ENCODE measurements at places on chromosomes 1 and 21.

DNA sequence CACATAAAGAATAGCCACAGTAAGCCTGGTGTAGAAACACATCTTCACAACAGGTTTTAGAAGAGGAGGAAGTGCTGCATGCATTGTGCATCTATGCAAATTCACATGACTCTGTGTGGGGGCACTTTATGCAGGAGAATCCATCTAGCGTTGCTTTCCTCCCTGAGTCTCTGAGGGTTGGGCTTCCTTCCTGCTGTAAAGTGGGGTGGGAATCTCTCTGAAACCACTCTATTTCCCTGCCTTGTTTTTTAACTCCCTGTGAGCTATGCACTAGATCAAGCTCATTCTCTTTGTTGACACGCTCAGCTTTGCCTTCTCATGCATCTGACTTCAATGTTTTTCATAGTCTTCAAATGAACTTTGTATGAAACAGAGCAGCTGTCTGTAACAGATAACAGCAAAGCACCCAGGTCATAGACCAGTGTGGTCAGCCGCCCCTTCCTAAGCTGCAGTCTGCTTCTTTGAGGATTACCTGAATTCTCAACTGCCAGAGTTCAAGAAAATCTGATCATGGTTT lies 102.7 kb upstream of the DPH5 start:
- peak; percentile 47 for DNase-seq

- DNase-seq: no peak
These were observed 34.9 kb upstream of the PLA2G5 start for GRCh38 chr1:20035114-20035513.

GRCh38 chr1:162323023-162323422 lies 53.6 kb downstream of the SPATA46 start:
- no peak for DNase-seq

DNA sequence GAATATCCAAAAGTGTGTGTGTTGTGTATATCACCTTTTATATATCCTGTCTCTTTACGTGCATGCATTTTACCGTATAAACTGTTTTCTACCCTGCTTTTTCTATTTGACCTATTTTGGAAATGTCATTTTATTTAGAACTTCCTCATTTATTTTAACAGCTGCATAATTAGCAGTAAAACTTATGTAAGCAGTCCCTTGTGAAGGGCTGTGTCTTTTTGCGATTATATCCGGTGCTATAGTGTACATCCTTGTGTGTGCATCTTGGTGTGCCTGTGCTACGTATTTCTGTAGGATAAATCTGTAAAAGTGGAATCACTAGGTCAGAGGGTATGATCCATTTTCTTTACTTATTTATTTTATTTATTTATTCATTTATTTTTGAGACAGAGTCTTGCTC lies 7.2 kb downstream of the LGALS8 start:
- no peak for DNase-seq
